ENCODE measurements at places on chromosomes 7 and 10.

DNA sequence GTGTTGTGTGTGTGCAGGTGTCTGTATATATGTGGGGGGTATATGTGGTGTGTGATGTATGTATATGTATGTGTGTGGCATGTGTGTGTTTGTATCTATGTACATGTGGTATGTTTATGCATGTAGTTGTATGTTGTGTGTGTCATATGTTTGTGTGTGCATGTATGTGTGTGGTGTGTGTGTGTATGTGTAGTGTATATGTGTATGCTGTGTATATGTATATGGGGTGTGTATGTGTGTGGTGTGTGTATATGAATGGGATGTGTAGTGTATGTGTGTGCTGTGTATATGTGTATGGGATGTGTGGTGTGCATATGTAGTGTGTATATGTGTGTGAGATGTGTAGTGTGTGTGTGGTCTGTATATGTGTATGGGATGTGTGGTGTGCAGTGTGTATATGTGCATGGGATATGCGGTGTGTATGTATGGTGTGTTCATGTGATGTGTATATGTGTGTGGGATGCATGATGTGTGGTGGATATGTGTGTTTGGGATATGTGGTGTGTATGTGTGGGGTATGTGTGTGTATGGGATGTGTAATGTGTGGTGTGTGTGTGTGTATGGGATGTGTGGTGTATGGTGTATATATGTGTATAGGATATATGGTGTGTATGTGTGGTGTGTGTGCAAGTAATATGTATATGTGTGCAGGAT is 30.0 kb downstream of the IKZF1 start:
- no peak for DNase-seq

DNA sequence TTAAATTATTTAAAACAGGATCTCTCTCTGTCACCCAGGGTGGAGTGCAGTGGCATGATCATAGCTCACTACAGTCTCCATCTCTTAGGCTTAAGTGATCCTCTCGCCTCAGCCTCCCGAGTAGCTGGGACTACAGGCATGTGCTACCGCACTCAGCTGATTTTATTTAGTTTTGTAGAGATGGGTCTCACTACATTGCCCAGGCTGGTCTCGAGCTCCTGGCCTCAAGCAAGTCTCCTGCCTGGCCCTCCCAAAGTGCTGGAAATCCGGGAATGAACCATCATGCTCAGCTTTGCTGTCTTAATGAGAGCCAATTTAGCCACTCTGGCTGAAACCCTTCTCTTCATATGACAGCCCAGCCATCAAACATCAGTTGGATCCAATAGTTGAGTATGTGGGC is 53.3 kb upstream of the NRP1 start:
- DNase-seq = no peak

DNA sequence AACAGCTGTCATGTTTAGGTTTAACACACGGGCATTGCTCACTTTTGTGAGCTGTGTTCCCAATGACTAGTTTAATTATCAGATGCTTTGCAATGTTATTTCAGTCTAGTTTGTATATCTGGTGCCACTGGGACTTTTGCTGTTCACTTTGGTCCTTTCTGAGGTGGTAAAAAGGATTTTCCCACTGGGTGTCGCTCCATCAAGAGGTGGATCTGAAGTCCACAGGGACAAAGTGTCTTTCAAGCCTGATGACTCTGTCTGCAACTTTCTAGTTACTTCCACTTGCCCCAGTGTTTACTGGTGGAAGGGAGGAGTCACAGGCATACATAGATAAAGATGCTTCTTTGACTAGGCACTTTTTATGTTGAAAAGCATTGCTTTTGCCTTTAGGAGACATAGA is 242.2 kb downstream of the HGF start:
- no peak for DNase-seq

DNA sequence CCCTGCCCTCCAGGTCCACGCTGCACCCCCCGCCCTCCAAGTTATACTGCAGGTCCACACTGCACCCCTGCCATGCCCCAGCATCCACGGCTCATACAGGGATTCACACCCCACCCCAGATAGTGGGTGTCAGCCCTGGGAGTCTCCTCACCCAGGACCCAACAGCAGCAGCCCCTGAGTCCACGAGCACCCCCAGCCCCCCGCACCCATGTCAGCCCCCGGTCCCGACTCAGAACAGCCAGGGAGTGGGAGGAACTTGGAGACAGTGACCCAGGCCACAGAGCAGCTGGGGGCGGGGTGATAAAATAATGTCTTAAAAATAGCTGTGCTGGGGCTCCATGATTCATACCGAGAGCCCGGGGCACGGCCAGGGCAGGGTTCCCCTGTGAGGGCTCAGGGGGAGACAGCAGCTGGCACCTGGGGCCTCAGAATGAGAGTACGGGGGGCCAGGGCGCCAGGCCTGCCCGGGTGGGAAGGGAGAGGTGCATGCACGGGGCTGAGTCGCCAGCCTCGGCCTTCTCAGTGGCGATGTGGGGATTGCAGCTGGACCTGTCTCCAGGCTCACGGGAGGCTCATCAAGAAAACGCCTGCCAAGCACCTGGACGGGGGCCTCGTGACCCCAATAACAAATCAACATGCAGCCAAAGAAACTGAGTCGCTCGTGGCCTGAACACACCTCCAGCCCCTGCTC is 29.8 kb downstream of the ADAP1 start:
- peak; percentile 88 for DNase-seq

GRCh38 chr7:29109899-29110298 is 36.4 kb downstream of the CPVL start:
- DNase-seq = no peak

- DNase-seq = no peak
Measured at GRCh38 chr7:40704172-40704571, 569.4 kb downstream of the SUGCT start.

DNA sequence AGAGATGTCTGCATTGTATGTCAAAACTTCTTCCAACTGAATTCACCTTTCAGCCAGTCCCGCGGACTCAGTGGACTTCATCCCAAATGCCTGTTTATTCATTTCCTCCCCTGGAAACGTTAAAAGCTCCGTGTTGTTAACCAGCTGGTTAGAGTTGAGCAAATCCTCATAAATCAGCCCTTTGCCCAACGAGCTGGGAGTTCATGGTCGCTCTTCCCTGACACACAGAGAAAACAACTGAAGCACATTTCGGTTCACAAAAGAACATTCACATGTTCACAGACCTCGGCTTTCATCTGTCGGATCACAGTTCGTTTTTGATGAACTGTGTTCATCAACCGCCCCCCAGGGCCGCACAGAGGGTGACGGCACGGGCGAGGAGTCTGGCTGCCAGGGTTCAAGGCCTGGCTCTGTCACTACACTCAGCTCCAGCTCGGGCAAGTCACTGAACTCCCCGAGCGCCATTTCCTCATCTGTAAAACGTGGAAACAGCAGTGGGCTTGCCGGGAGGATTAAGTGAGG is 62.6 kb downstream of the GLI3 start:
- no peak for DNase-seq

GRCh38 chr7:159227433-159227832 is 82.8 kb upstream of the VIPR2 start:
- DNase-seq = no peak

GRCh38 chr7:132269718-132270117 is 306.6 kb downstream of the PLXNA4 start:
- no peak for DNase-seq

DNA sequence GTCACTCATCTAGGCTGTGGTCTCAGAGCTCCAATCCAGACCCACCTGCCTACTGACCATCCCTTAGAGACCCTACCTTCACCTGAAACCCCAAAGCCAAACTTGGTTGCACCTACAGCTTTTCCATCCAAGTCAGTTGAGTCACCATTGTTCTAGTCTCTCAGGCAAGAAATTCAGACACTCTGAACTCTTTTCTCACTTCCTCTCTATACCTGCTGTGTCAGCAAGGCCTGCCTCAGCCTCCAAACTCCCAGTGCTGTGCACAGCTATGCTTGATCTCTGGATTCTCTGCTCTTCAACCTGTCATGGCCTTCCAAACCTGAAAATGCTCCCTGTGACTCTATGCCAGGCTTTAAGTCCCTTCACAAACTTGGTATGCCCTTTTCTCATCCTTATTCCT is 47.4 kb upstream of the MTURN start:
- no peak for DNase-seq

DNA sequence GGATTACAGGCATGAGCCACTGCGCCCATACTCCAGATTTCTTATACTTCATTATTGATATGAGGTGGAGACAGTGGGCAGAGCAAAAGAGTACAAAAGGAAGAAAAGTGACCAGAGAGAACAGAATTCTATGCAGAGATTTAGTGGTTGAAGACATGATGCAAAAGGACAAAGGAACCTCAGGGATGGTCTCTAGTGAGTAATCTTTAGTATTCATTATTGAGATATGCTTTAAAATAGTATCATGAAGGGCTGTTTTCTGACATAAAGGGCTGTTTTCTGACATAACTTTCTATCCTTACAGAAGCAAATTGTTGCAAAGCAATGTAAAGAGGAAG is 81.2 kb upstream of the OIT3 start:
- no peak for DNase-seq

DNA sequence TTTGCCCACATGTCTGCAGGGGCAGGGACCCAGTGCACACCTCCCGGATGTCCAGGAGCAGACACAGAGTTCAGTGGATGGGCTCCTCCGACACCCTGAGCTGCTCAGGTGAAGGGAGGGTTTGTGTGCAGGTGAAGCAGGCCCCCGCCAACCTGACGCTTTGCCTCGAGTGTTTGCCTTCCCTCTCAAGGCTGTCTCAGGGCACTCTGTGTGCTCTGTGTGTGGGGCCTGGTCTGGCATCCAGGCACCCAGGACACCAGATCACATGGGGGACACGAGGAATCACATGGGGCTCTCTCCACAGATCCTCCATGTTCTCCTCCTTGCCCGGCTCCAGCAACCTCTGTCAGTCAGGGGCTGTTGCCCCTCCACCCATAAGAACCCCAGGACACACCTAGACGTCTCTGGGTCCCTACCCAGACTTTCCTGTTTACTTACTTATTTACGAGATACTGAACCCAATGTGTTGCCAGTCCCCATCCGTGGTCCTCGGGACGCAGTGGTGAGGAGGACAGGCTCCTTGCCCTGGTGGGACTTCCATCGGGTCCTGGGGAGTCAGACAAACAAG is 99.5 kb downstream of the HTR5A start:
- DNase-seq = no peak

GRCh38 chr10:35417795-35418194 is 81.5 kb downstream of the CCNY start:
- no peak for DNase-seq

GRCh38 chr7:4168541-4168940 is 513.6 kb upstream of the FOXK1 start:
- no peak for DNase-seq
